Activated CD4-positive, alpha-beta T cell treated with anti-CD3 and anti-CD28 coated beads, Interleukin-2, amount 10 ng/mL, durations not matched to agents 24 days and 14 days (primary cell): ENCODE measurements at places on chromosomes 5 and 9. TPM values are rescaled to one million over a fixed set of nuclear protein-coding genes. Genes with fewer than 3 reads are reported as not detected.

DNA sequence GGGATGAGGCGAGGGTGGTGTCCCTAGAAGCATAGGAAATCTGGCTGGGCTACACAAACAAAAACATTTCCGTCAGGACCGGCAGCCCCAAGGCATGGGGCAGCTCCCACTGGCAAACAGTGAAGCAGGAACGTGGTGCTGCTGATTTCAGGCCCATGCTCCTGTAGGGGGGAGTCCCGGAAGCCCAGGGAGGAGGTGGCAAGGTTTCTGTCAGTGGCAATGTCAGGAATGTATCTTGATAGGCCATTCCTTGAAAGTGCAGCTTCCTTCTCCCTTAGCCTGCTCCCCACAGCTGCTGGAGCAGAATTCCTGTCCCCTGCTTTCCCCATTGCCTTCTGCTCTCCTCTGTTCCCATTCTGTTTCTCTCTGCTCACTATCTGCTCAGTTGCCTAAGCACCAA is 42.4 kb downstream of the MRRF start:
- DNase-seq, result no peak

GRCh38 chr5:159409801-159410200 is 79.5 kb upstream of the IL12B start:
- DNase-seq, result peak; percentile 80

- DNase-seq, result no peak
Observed at GRCh38 chr5:68214482-68215207, 911 bp upstream of the PIK3R1 start.

DNA sequence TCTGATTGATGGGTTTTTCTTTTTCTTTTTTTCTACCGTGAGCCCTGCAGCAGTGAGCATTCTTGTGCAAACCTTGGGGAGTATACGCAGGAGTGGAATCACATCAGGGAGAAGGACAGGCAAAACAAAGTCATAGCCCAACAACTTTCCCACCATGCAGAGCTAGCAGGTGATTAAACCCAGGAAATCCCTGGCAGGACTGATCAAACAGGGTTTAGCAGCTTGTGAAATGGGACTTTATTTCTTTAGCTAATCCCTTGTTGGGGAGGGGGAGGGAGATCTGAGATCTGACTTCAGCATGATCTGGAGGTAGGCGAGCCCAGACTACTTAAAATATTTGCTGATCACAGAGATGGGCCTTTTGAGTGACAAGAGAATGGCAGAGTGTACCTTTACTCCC is 162.0 kb upstream of the GLRA1 start:
- DNase-seq, result no peak

GRCh38 chr5:151024440-151025249 is 4.3 kb downstream of the GPX3 start:
- no peak for DNase-seq

GRCh38 chr5:145345511-145346287 is 489.4 kb downstream of the PRELID2 start:
- no peak for DNase-seq

GRCh38 chr9:129175825-129176633 is 2.0 kb downstream of the IER5L start:
- peak; percentile 91 for DNase-seq

The FAM221B gene
- total RNA-seq, result not detected in 2 replicates
